ENCODE measurements at places on chromosomes 3 and 15.

- DNase-seq = no peak
Measured at GRCh38 chr3:25038271-25038670, 389.8 kb upstream of the RARB start.

DNA sequence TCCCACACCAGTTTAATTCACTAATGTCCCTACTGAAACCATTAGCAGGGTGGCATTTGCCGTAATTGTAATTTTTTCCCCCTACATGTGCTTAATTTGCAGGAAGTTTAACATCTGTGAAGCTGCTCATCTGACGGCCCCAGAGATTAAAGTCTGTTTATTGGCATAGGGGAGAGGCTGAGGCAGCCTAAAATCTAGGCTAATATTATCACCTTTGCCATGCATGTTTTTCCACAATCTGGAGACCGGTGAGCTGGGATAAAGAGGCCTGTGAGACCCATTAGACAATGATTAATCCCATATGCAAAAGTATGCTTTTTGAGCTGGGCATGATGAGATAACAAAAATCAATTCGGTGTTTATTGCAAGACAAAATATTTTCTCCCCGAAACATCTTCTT is 561.2 kb upstream of the ALCAM start:
- DNase-seq = no peak

DNA sequence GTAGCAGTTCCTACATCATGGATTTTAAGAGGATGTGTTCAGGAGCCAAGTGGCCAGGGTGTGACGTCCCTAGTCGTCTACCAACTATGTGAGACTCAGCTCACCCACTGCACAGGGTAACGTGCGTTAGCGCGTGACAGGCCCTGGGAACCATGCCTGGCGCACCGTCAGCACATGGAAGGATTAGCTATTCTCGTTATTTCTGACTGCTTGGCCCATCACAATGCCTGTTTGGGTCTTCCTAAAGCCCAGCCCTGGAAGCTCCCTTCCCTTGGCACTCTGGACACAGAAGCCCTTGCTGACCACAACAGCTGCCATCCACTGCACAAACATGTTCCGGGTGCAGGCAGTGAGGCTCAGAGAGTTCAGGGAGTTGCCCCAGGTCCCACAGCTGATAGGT is 91.0 kb upstream of the RPL32 start:
- no peak for DNase-seq

DNA sequence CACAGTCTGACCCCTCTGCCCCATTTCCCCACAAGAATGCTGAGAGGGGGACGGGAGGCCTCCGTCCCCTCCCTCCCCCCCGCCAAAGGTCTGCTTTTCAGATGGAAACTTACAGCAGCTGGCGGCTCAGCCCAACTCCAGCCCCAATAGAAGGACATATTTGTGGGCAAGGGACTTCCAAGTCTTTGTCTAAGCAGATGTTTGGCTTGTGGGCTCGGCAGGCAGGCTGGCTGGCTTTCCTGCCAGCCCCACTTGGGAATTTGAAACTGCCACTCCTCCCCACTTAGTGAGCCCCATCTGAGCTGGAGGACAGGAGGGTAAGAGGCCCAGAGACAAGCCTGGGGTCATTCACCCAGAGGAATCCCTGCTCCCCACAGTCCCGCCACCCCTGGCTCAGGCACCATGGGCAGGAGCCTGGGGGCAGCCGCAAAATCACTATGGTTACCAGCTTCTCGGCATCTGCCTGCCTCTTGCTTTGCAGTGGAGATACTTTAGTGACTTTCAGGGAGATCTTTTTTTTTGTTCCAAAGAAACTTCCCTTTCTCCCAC is 53.6 kb downstream of the LMCD1 start:
- DNase-seq = no peak

DNA sequence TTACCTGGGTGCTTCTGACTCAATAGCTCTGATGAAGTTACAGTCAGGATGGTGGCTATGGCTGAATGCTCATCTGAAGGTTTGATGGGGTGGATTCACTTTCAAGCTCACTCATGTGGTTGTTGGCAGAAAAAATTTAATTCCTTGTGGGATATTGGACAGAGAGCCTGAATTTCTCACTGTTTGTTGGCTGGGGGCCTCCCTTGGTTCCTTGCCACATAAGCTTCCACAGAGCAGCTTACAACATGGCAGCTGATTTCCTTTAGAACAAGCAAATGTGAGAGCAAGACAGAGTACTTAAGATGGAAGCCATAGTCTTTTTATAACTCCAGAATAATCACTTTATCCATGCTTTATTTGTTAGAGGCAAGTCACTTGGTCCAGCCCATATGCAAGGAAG is 150.6 kb downstream of the PPM1L start:
- DNase-seq = no peak

DNA sequence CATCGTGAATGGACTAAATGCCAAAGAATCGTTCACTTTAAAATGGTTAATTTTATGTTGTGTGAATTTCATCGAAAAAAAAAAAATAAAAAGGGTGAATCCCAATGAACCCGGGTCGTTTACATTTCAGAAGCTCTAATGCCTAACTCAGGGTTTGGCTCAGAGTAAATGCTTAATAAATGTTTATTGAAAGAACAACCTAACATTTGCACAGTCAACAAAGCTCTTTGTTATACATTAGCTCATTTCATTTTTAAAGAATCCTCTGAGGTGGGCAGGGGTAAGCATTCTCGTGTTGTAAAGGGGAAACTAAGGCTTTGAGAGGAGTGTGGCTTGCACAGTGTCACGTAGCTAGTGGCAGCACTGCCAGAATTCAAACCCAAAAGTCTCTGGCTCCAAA is 109.5 kb downstream of the RPLP1 start:
- no peak for DNase-seq

DNA sequence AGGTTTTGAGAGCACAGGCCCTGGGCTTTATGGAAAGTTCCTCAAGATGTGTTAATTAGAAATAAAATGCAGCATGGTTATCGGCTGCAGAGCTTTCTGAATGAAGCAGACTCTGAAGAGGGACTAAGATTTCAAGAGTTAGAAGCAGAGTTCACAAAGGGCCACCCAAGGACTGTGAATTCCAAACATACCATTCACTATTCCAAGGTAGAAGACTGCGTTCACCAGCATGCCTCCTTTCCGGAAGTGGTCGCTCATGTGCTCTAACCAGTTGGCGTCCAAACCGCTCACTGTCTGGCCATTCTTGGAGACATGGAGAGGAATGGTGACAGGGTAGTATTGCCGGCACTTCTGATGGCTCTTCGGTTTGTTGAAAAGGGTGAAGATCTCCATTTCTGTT is 104.9 kb downstream of the OXNAD1 start:
- DNase-seq = no peak

DNA sequence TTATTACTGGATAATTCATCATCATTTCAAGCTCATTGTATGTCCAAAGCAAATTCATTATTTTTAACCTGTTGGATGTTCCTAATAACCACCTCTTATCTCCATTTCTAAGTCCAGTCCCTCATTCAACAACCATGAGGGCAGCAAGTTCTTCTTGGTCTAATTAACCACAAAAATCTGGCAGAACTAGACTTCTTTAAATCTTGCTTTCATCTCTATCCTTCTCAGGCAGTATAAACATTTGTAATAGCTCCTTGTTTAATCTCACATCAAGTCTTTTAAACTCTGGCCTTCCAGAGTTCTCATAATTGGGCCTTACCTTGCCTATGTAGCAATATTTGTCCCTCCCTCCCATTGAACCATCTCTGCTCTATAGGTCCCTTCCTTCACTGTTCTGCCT is 17.0 kb upstream of the GHSR start:
- DNase-seq = no peak

DNA sequence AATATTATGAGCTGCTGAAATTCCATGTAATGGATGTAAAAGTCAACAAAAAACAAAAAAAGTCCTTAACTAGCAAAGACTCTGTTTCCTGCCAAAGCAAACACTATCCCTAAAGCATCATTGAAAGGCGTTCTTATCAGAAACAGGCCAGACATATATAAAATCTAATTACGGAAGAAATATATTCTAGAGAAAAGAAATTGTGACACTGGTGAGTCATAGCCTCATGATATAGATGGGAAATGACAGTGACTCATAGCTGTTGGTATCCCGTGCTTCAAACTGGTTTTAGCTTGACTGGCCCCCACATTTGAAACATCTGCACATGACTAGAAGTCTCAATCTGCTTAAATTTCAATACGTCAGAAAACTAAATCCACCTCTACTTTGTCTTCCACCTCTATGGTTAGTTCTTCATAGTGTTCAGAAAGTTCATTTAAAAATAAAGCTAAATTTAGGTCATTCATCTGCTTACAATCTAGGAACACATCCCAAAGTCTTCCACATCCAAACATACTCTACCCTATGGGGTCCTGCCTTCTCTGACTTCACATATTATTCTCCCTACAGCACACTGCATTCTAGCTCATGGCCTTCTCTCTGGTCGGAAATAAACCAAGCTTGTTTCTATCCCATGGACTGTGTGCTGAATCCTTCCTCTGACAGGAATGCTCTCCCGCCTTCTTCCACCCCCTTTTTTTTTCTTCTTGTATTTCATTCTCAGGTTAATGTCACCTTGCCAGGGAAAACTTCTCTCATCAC is 456.3 kb upstream of the ARRDC4 start:
- DNase-seq = no peak

DNA sequence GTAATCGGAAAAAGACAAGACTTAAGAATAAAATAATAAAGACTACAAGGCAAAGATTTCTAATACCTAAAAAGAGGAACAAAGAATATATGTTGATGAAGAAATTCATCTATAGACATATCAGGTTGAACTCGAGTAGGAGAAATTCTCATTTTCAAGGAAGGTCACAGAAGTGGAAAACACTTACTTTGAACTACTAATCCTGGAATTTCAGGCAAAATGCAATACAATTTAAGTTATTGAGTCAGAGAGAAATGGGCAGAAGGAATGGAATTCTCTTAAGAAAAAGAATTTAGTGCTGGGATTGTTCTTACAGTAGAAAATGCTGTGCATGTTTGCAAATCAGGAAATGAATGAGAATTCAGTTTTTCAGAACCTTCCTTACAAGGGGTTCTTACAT is 135.9 kb upstream of the TGFBR2 start:
- DNase-seq = no peak

GRCh38 chr15:100901296-100901695 is 17.9 kb upstream of the LRRK1 start:
- no peak for DNase-seq

GRCh38 chr3:116064646-116065045 is 380.6 kb downstream of the LSAMP start:
- DNase-seq = no peak

DNA sequence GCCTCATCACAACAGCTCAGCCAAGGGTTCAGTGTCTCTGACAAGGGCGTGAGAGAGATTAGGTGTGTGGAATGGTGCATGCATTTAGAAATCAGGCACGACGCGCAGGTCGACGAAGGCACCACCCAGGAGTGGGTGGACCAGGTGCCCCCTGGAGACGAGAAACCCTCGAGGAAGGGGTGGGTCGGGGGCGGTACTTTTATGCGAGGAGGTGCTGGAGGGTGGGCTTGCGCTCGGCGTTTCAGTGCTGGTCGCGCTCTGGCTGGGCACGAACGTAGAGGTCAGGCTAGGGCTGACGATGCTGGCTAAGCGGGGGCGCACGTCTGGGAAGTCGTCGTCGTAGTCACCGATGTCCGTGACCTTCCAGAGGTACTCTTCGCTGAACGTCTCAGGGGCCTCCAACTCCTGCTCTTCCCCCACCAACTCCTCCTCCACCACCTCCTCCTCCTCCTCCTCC is 393 bp downstream of the ERICH6 start:
- no peak for DNase-seq

- DNase-seq = no peak
Measured at GRCh38 chr15:70610541-70610940, 152.8 kb downstream of the UACA start.

DNA sequence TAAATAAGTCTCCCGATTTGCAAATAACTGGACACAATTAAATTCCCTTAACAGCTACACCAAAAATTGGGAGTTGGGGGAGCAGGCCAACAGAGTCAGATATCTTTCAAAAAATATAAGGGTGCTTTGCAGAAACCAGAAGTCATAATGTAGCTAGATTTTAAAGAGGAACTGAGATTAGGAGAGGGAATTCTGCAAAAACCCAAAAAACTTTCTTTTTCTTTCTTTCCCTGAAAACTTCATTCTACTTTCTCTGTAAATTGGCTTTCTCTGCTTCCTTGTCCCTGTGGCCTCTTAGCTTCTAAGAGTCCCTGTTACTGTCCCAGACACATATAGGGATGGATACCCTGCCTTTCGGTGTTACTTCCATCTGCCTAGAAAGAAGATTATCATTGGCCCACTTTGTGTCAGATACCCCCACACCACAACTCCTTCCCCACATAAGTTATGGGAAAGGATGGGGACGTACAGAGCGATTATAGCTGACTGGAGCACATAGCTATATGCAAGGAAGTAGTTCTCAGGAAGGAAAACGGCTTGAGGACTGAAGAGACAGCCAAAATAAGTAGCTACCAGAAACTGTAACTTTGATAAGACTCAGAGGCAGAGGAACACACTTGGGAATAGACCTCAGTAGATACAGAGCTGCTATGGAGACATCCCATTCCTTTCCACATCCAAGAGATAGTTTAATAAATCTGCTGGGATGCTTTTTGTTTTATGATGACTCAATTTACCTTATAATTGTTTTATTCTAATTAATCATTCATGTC is 129.1 kb upstream of the TGFBR2 start:
- no peak for DNase-seq

- DNase-seq = no peak
Measured at GRCh38 chr3:196867155-196867506, 589 bp upstream of the SENP5 start.

DNA sequence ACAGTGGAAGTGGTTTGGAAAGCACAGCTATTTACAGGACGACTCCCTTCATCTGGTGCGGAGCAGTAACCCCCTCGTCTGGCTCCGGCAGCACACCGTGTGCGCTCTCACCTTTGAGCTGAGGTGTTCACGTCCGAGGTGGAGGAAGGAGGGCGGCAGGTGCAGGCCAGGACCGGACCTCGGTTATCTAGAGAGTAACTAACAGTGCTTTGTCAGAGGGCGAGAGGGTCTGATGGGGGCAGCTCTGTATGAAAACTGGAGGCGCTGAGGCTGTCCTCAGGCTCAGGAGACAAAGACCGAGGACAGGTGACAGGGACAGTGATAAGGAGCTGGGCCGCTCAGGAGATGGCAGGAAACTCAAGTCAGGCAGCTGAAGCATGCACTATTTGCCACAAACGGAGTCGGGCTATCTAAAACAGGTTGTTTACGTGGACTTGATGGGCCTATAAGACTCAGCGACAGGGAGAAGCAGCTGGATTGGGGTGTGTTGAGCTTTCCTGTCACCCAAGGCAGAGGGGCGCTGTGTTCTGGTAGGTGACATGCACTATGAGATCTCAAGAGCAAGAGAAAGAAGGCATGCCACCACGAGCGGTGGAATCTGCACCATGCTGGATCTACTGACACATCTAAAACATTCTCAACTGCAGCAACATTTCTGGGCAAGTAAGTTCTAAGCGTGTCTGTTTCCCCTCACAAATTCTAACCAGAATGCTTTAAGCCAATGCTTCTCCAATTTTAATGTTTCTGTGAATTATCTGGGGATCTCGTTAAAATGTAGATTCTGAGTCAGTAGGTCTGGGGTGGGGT is 155.2 kb downstream of the XXYLT1 start:
- no peak for DNase-seq

GRCh38 chr3:39178553-39178952 is 13.8 kb downstream of the XIRP1 start:
- no peak for DNase-seq

- no peak for DNase-seq
Measured at GRCh38 chr3:97712919-97713318, 51.6 kb upstream of the ARL6 start.
